ENCODE measurements at places on chromosomes 2 and 18.
A peak's percentile ranks its signal among the peaks of the same experiment; 100 is the strongest.

- no peak for DNase-seq
Observed at GRCh38 chr2:181305301-181306123, 151.7 kb upstream of the ITGA4 start.

DNA sequence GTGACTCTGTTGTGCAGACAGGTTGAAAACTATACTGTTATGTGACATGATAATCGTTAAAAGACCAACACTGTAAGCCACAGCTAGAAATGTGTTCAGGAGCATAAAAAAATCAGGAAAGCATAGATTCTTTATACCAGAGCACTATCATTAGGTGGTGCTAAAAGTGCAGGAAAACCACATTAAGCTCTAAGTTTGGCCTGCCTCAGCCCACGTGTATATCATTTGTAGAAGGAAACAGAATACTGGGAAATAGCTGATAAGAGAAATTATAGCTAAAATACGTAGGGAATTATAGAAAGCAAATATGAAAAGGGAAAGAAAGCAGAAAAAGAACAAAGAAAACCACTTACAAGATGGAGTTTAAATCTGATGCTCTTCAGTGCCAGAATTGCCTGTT lies 26.5 kb upstream of the C2orf74 start:
- peak; percentile 58 for DNase-seq

GRCh38 chr2:233025706-233026105 lies 6.8 kb upstream of the NEU2 start:
- DNase-seq: no peak

DNA sequence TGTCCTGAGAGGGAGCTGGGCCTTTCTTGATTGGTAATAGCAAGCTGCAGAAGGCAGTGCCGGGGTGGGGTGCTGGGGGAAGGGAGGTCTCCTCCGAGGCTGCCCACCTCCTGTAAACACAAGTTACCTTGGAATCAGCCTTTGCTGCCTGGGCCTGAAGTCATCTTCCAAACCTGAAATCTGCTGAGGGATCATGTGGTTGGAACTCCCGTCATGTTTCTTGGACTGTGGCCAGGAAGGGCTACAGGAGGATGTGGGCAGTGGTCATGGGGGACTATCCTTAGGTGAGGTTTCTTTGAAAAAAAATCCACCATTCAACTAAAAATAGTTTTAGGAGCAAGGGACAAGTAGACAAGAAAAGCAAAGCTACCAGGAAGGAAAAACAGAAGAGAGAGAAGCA lies 74.2 kb downstream of the CDK15 start:
- DNase-seq: no peak

- DNase-seq: no peak
Observed at GRCh38 chr2:41182961-41183360, 731.1 kb upstream of the SLC8A1 start.

DNA sequence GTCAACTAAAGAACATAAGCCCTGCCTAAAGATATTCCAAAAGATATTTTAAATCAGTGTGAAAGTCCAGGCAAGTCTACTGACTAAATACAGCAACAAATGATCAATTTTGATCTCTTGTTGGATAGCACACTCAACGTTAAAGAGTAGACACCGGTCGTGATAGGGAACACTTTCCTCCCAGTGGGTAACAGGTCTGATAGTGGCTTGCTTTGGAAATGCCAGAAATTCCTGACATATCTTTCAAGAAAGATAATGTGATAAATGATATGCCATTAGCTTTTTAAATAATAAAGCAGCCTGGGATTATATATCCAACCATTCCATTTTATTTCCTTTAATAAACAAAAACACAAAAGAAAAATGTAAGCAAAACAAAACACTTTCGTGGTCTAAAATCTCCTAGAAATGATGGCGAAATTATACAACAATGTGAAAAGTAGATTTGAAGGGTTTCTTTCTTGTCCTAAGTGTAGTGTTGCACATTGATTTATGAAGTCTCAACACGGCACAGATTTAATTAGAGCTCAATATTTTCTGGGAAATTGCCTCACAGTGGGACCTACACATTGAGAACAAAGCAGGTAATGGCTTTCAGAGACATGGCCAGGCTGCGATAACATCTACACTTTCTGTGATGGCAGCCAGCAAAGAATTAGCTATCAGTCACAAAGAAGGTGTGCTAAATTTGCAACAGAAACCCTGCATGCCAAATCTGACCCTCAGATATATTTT lies 158.6 kb downstream of the PPP1R1C start:
- DNase-seq: peak; percentile 49

- DNase-seq: no peak
Observed at GRCh38 chr18:31591628-31592027, at the start of gene TTR. Gene TTR (plus strand): TSS chr18:31591877. CDS start chr18:31591903, 26 bp downstream.

DNA sequence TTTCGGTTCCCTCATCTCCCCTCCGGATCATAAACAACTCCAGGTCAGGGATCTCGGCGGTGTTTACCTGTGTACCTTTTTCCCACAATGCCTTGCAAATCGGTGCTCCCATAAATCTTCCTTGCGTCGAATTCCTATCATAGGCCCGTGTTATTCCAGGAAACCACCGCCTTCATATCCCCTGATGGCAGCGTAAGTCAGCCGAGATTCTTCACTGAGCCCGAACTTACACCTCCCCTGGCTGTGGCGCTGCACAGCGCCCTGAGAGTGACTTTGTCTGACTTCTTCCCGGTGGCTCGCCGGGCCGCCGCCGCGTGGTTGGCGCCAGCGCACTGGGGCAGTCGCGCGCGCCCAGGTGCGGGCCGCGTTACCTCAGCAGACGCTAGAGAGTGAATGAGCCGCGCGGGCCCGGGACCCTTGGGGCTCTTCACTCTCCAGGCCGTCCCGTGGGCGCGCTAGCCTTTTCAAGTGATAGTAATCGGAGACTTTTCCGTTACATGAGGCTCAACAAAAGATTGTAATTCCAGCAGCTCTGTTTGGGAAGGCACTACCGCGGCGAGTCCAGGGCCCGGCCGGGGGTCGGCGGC lies 101.6 kb downstream of the SPTBN1 start:
- DNase-seq: peak; percentile 73

GRCh38 chr2:196783431-196784094 lies 15.9 kb downstream of the GTF3C3 start:
- no peak for DNase-seq
